ENCODE measurements at places on chromosomes 3 and 15.
A peak's percentile ranks its signal among the peaks of the same experiment; 100 is the strongest.

DNA sequence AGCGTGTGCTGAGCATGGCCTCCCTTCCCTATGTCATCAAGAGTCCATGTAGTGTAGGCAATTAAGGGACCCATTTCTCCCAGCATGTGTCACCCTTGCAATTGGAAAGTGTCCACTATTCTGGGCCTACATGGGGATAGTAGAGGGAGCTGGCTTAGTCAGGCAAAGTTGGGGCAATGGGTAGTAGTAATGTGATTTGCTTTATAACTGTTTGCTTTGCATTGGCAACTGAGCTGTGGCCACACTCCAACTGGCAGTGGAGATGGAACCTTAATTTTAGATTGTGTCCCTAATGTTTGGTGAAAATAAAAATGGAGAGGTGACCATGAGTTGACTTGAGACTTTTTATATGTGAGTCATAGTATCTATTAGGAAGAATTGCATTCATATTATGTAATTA is 97.7 kb upstream of the SAMMSON start:
- no peak for DNase-seq

GRCh38 chr15:36359286-36359685 is 220.1 kb upstream of the CDIN1 start:
- DNase-seq = no peak

- DNase-seq = no peak
Observed at GRCh38 chr3:73491287-73491662, 133.5 kb downstream of the PDZRN3 start.

- no peak for DNase-seq
Observed at GRCh38 chr3:107966276-107966675, 124.6 kb downstream of the CD47 start.

- no peak for DNase-seq
Observed at GRCh38 chr3:9721700-9722060, 9.9 kb upstream of the BRPF1 start.

GRCh38 chr3:8164145-8164544 is 337.5 kb upstream of the LMCD1 start:
- DNase-seq = no peak

- DNase-seq = no peak
Observed at GRCh38 chr3:42265059-42265991, 660 bp downstream of the CCK start.

DNA sequence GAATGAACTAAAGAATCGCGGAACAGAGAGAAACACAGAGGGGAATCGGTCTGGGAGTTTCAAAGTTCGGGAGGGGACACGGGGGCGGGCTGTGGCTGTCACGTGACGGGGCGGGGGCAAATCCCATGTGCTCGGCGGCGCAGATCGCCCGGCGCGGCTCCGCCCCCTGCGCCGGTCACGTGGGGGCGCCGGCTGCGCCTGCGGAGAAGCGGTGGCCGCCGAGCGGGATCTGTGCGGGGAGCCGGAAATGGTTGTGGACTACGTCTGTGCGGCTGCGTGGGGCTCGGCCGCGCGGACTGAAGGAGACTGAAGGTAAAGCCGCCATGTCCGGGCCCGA is at the start of gene EIF4G1:
Gene EIF4G1 (plus strand): TSS at position 244 of the 337 bp plus-strand sequence. CDS start 1,191 bp downstream, outside the sequence.
- DNase-seq = peak; percentile 94

DNA sequence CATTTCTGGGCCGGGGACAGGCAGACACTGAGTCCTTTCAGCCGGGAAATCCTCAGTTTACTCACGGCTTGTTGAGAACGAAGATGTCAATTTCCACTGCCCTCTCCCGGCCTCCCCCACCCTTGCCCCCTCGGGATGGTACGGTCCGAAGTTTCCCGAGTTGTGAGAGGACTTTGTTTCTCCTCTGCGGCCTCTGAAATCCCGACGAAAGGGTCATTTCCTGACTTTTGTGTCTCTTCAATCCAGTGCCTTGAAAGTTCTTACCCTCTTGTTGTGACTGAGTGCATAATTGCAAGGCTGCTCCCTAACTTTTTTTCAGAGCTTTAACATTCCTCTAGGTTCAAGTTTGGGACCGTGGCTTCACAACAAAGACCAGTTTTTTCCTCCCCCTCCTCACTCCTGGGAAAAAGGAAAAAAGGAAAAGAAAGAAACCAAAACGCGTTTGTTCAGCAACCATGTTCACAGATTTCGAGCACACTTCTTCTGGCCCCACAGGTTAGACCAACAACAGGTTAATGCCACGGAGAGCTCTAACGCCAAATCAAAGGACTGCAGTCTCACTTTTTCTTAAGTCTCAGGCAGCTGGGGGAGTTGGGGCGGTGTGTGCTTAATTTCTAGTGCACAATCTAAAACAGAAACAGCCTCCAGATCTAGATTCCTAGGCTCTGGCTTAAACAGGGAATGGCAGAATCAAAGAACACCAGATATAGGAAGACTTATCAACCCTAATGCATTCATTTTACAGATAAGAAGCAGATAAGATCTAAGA is 138.9 kb downstream of the TMCO5A start:
- peak; percentile 51 for DNase-seq

- no peak for DNase-seq
Observed at GRCh38 chr3:60771766-60772165, 479.5 kb downstream of the FHIT start.

GRCh38 chr3:18069568-18069967 is 327.1 kb upstream of the TBC1D5 start:
- DNase-seq = no peak

DNA sequence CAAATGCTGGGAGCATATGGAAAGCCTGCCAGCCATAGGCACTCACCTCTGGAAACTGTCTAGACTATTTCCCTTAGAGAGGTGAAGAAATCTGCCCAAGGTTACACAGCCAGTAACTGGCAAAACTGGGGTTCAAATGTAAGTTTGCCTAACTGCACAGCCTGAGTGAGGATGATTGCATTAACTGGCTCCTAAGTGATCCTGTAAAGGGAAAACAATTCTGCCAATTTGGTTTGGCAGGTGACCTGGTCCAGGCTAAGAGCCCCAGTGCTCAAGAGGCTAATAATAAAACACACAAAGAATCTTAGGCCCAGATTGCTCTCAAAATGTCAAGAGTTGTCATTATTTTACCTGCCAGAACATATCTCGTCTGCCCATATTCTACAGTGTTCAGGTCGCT is 43.9 kb upstream of the SPRED1 start:
- DNase-seq = no peak

DNA sequence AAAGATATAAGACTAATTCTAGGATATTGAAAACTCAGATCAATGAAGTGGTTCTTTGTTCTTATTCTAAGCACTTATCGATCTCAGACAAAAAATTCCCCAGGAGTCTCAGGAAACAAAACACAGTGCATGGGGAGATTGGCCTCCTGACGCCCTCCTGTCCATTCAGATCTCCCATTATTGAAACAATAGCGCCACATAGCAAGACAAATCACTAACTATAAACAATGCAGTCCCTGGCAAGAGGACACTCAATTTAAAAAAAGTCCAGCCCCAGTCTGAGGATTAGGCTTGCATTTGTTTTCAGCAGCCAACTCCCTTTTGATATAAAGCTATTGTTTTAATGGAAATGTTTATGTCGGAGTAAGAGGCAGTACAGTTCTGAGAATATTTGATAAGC is 528.2 kb downstream of the GABRG3 start:
- no peak for DNase-seq

- no peak for DNase-seq
Observed at GRCh38 chr15:99076109-99076508, 28.8 kb upstream of the SYNM start.

DNA sequence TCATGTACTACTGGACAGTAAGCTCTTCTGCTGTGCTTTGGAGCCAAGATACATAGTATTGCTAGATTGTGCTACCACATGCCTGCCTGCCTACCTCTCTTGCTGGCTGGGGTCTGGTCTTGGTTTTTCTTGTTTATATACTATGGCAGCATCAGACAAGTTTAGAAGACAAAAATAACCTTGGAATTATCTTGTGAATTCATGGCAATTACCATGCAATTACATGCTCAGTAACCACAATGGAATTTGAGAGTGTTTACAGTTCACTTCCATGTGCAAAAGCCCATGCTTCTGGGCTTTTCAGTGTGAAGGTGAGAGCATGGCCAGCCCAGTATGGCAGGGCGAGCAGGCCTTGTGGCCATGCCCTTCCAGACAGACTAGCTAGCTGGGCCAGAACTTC is 48.0 kb upstream of the C15orf61 start:
- no peak for DNase-seq

DNA sequence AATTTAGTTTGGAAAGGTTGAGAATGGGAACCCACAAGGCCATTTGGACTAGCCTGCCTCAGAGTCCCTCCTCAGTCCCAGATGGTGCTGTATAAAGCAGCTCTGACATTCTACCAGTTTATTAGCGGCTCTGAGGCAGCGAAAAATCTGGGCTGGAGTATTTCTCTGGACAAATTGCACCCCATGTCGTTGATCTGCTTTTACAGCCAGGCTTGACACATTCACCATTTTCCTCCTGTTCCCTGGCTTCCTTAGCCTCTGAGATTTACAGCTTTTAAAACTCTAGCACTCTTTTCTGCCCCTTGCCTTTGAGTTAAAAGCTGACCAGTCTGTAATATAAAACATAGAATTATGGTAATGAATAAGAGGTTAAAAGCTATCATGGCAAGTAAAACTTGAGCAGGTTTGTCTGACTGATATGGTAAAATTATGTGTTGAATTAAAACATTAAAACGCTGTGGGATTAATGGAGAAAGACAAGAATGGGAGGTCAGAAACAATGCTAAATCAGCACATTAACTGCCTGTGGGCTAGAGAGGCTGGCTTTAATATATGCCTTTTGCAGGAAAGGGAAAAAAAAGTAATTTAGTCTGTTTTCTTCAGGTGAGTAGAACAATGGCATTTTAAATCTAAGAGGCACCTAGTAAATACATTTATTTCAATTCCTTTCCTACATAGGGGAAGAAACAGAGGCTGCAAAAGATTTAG is 131.2 kb downstream of the MCTP2 start:
- no peak for DNase-seq

GRCh38 chr3:152609891-152610290 is 225.0 kb upstream of the P2RY1 start:
- DNase-seq = no peak

DNA sequence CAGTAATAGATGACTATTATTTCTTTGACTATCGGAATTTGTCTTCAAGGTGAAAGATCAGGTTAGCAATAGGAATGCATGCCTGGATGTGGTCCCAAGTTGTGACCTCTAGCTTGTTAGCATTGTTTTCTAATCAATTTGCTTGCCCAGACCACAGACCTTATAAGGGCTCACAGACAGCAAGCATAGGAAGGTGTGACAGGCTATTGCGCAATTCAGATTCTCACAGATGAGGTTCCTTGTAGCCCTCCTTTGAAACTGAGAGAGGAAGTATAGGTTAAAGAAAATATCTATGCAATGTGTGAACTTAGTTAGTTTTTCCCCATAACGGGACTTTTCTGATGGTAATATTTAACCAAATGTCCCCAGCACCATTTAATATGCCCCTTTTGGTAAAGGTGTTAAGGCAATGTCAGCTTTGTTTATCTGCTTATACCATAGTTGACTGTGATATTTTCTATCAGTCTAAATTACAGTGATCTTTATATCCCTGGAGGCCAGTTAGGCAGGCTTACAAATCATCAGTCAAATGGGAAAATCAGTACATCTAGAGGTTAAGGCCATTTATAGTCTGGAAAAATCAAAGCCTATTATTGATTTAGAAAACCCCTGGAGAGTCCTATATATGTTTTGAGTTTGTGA is 168.1 kb upstream of the MBNL1 start:
- DNase-seq = no peak

DNA sequence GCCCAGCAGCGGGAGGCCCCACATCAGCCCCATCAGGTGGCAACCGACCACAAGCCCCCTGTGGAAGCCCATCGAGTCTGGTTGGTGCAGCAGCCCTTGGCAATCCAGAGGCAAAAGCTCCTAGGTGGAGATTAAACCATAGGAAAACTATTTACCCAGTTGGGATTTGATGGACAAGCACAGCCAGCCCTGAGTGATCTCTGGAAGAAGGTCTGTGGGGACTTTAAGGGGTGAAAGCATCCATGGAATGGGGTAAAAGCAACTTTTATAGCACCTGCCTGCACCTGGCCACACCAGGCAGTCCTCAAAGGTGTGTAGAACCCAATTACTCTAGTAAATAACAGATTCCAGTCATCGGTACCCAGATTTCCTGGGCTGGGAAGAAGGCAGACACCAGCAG is 206.3 kb downstream of the IGSF11 start:
- DNase-seq = no peak

GRCh38 chr15:78855746-78856145 is 16.9 kb upstream of the MORF4L1 start:
- no peak for DNase-seq

- DNase-seq = no peak
Observed at GRCh38 chr15:88703533-88703932, 64.7 kb downstream of the ISG20 start.

DNA sequence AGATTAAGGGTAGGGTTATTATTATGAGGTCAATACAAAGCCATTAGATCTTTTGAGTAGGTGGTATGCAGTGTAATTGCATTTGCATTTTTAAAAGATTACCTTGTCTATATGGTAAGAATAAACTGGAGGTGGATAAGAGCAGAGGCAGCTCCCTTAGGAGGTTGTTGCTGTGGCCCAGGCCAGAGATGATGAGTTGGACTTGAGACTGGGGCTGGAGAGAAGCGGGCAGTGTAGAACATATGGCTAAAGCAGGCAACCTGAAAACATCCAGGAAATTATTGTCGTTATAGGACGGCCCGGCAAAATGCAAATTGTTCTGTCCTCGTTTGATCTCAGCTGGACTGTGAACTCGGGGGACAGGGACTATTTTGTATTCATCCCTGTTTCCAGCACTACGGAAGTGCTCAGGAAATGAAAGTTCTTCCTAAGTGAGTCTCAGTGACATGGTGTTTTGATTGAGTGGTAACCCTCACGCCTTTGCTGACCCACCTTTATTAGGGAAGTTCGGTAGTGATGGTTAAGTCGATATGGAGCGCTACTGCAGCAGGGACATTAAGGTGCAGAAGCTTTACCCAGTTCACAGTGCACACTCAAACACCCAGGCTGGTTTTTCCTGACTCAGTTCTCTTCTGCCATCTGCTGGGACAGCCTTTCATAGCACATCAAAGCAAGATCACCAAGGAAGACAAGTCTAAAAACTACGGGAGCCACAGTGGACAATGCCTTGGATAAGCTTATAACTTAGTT is 27.2 kb upstream of the VPS33B start:
- peak; percentile 66 for DNase-seq

GRCh38 chr3:162122405-162122804 is 625.8 kb downstream of the OTOL1 start:
- DNase-seq = no peak
